ENCODE measurements at places on chromosomes 3 and 15.

GRCh38 chr3:57911593-57911992, 96.6 kb upstream of the FLNB start:
- DNase-seq: no peak
- H3K36me3 ChIP-seq: peaks cover 36% of the 10 kb centered on the region
- H3K4me3 ChIP-seq: no peak overlapping the region
- no peaks in the 10 kb centered on the region for H3K27me3 ChIP-seq

- peak; percentile 92 for DNase-seq
- H3K27ac ChIP-seq: peak overlapping the region; percentile 99
- H3K27me3 ChIP-seq: no peaks in the 10 kb centered on the region
- H3K4me3 ChIP-seq: peak overlapping the region; percentile 49
- H3K4me1 ChIP-seq: peaks cover 53% of the 10 kb centered on the region
These were observed 4.5 kb upstream of the SEMA3B start for GRCh38 chr3:50264383-50264963.

DNA sequence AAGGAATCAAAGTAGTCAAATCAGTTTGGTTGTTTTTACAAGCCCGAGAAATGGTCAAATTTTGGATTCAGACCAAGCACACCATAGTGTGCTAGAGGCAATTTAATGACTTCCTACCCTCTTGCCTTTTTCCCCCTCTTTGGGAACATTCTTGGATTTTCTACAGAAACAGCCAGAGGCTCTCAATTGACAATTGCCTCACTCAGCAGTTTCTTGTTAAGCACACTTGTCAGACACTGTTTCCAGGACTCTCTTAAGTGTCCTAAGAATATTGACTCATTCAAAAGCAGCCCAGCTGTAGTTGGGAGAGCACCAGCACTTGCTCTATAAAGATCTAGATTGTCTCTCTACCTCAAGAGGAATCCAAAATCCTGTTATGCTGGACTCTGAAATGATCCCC, 1.5 kb upstream of the SLC35G2 start:
- peak overlapping the region; percentile 87 for H3K4me3 ChIP-seq
- H3K36me3 ChIP-seq: peaks cover under 1% of the 10 kb centered on the region
- H3K27ac ChIP-seq: no peak overlapping the region
- peaks cover 31% of the 10 kb centered on the region for H3K27me3 ChIP-seq
- no peak for DNase-seq
- peaks cover 24% of the 10 kb centered on the region for H3K4me1 ChIP-seq

GRCh38 chr15:90221246-90221900, 12.4 kb downstream of the CIB1 start:
- H3K27ac ChIP-seq: no peak overlapping the region
- peaks cover 5% of the 10 kb centered on the region for H3K4me1 ChIP-seq
- H3K27me3 ChIP-seq: no peaks in the 10 kb centered on the region
- peak; percentile 81 for DNase-seq
- no peak overlapping the region for H3K4me3 ChIP-seq

- peak; percentile 31 for DNase-seq
- H3K36me3 ChIP-seq: peaks cover 12% of the 10 kb centered on the region
- H3K4me1 ChIP-seq: peaks cover 45% of the 10 kb centered on the region
- peak overlapping the region; percentile 94 for H3K27ac ChIP-seq
- peaks cover 23% of the 10 kb centered on the region for H3K27me3 ChIP-seq
These were observed 1.3 kb downstream of the TLE3 start for GRCh38 chr15:70096215-70097062.

- no peaks in the 10 kb centered on the region for H3K27me3 ChIP-seq
- H3K4me3 ChIP-seq: no peak overlapping the region
- no peak for DNase-seq
- H3K27ac ChIP-seq: no peak overlapping the region
- H3K36me3 ChIP-seq: no peaks in the 10 kb centered on the region
These were observed 6.9 kb downstream of the NEK11 start for GRCh38 chr3:131033480-131034080.

DNA sequence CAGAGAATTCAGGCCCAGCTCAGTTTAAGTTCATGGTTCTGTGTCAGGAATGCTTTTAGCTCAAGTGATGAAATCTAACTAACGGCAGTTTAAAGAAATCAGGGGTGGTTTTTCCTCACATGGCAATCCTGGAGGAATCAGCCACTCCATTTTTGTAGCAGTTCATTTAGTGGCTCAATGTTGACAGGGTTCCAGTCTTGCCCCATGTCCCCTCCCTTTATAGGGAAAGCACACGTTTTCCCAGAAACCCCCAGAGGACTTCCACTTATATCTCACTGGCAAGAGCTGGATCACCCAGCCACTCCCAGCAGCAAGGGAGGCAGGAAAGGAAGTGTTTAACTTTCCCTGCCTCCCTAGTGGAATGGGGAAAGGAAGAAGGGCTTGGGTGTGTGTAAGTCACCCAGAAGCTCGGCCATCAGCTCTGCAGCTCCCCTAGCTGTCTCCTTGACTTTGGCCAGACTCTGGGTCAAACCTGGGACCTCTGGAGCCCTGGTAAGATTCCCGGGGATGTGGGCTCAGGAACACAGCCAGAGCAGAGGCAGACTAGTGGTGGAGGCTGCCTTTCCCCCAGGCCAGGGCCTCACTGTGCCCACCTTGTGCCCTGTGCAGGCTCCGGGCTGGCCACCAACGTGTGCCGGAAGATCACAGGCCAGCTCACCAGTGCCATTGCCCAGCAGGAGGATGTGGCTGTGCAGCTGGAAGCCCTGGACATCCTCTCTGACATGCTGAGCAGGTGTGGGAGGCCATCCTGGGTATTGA, 11.3 kb downstream of the CAND2 start:
- no peak overlapping the region for H3K4me3 ChIP-seq
- H3K4me1 ChIP-seq: peaks cover 13% of the 10 kb centered on the region
- H3K27me3 ChIP-seq: no peaks in the 10 kb centered on the region
- H3K27ac ChIP-seq: no peak overlapping the region
- H3K36me3 ChIP-seq: peaks cover 15% of the 10 kb centered on the region
- no peak for DNase-seq

- H3K4me1 ChIP-seq: no peaks in the 10 kb centered on the region
- no peak overlapping the region for H3K4me3 ChIP-seq
- H3K36me3 ChIP-seq: no peaks in the 10 kb centered on the region
- no peaks in the 10 kb centered on the region for H3K27me3 ChIP-seq
- H3K27ac ChIP-seq: no peak overlapping the region
- DNase-seq: no peak
These were observed 149.5 kb downstream of the DNAJB8 start for GRCh38 chr3:128317101-128317697.

- peaks cover 48% of the 10 kb centered on the region for H3K27me3 ChIP-seq
- H3K27ac ChIP-seq: no peak overlapping the region
- DNase-seq: no peak
- peaks cover 32% of the 10 kb centered on the region for H3K4me1 ChIP-seq
- peak overlapping the region; percentile 99 for H3K4me3 ChIP-seq
These were observed 620 bp upstream of the ANP32A start for GRCh38 chr15:68821190-68821840.

DNA sequence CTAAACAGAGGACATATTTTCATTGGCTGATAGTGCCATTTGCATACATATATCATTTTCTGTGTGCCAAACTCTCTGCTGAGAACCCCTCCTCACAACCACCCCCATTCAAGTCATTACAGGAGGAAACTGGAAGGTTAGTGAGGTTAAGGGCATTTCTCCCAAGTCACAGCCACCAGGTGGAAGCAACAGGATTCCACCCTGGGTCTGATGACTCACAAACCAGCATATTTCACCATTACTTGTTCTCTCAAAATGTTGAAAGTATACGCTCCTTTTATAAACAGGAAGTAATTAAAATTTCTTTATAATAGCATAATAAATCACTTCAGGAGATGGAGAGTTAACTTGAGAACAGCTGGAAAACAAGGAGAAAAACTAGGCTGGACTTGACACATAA, 398.6 kb upstream of the WNT5A start:
- H3K36me3 ChIP-seq: no peaks in the 10 kb centered on the region
- no peaks in the 10 kb centered on the region for H3K27me3 ChIP-seq

DNA sequence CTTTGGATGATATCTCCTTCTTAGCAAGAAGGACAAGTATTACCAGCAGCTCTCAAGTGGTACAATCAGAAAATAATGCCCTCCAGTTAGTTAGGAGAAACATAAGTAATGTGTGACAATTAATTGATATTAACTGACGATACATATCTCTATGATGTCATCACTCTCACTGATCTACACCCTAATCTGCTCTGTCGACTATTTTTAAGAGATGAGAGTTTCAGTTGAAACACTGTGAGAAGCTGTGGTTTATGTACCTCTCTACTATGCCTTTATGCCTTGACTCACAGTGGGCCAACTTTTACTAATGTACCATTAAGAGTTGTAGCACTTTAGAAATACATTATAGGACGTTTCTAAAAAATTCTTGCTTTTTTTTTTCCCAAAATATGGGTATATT, 8.6 kb downstream of the CEP152 start:
- DNase-seq: no peak
- no peaks in the 10 kb centered on the region for H3K27me3 ChIP-seq
- peaks cover 45% of the 10 kb centered on the region for H3K4me1 ChIP-seq
- no peak overlapping the region for H3K27ac ChIP-seq
- H3K4me3 ChIP-seq: no peak overlapping the region
- peaks cover 8% of the 10 kb centered on the region for H3K36me3 ChIP-seq

- no peak overlapping the region for H3K27ac ChIP-seq
- H3K27me3 ChIP-seq: no peaks in the 10 kb centered on the region
- no peak for DNase-seq
- no peaks in the 10 kb centered on the region for H3K36me3 ChIP-seq
- no peaks in the 10 kb centered on the region for H3K4me1 ChIP-seq
These were observed 2.3 kb upstream of the MYL3 start for GRCh38 chr3:46865546-46865945.

DNA sequence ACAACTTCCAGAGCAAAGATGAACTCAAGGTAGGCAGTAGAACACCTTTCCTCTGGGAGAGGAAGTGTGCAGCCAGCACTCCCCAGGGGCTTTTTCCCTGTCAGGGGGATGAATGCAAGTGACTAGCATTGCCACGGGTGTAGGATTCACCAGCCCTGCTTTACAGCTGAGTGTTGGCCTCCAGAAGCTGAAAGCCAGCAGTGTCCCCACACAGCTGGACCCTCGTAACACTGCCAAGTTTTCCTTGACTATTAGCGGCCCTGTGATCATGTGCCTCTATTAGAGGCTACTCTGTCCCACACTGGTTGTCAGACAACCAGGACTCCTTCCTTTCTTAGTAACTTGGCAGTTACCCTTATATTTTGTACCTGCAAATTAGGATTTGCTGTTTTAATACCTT, 104.9 kb upstream of the MANF start:
- H3K4me1 ChIP-seq: no peaks in the 10 kb centered on the region
- H3K27me3 ChIP-seq: no peaks in the 10 kb centered on the region
- H3K36me3 ChIP-seq: peaks cover 19% of the 10 kb centered on the region
- no peak for DNase-seq
- no peak overlapping the region for H3K27ac ChIP-seq

- H3K27ac ChIP-seq: peak overlapping the region; percentile 64
- no peaks in the 10 kb centered on the region for H3K4me1 ChIP-seq
- no peak for DNase-seq
- H3K27me3 ChIP-seq: no peaks in the 10 kb centered on the region
These were observed 192.9 kb downstream of the PLCL2 start for GRCh38 chr3:17077606-17078005.

- DNase-seq: peak; percentile 17
- H3K27me3 ChIP-seq: peaks cover 47% of the 10 kb centered on the region
- H3K4me1 ChIP-seq: 0 out of 2 replicates have a peak, but pooled peaks cover 5% of the 10 kb centered on the region
- H3K4me3 ChIP-seq: peak overlapping the region; percentile 70
These were observed 632 bp downstream of the CTSH start for GRCh38 chr15:78944202-78944625.

- no peak overlapping the region for H3K27ac ChIP-seq
- no peaks in the 10 kb centered on the region for H3K4me1 ChIP-seq
- H3K36me3 ChIP-seq: peaks cover 14% of the 10 kb centered on the region
- H3K27me3 ChIP-seq: no peaks in the 10 kb centered on the region
- H3K4me3 ChIP-seq: no peak overlapping the region
These were observed 182.3 kb upstream of the FAM3D start for GRCh38 chr3:58848826-58849225.

- no peaks in the 10 kb centered on the region for H3K4me1 ChIP-seq
- no peaks in the 10 kb centered on the region for H3K27me3 ChIP-seq
- no peak overlapping the region for H3K27ac ChIP-seq
- H3K4me3 ChIP-seq: no peak overlapping the region
These were observed 455.7 kb downstream of the ZIC1 start for GRCh38 chr3:147864754-147865354.

GRCh38 chr3:123655400-123655799, 70.5 kb upstream of the HACD2 start:
- H3K4me3 ChIP-seq: no peak overlapping the region
- peaks cover 14% of the 10 kb centered on the region for H3K36me3 ChIP-seq
- DNase-seq: no peak
- H3K27ac ChIP-seq: no peak overlapping the region
- H3K4me1 ChIP-seq: peaks cover 19% of the 10 kb centered on the region

DNA sequence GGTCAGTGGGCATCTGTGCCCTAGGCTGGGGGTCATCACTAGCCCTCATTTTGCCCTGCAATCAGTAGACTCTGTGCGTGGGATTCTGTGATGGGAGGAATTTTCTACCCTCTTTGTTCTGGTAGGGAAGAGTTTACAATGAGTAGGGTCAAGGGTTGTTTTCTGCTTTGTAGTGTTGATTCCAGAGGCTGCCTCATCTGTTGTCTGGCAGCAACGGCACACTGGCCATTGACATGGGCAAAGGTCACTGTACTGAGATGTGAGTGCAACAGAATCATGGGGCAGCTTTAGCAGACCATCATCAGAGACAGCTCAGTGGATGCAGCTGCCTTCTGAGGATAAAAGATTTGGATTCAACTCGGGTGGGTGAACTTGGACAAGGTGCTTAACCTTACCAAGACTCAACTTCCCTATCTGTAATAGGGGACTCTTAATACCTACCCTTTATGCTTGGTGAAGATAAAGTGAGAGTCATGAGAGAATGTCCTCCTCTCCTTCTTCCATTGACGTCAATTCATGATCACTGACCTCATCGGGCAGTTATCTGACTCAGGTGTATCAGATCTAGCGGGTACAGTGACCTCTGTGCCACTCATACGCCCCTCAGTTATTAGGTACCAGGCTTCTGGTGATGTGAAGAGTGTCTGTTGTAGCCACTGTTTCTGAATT, 127.5 kb downstream of the RPLP1 start:
- no peak for DNase-seq
- no peaks in the 10 kb centered on the region for H3K27me3 ChIP-seq
- H3K36me3 ChIP-seq: peaks cover 2% of the 10 kb centered on the region
- peaks cover 8% of the 10 kb centered on the region for H3K4me1 ChIP-seq
- no peak overlapping the region for H3K27ac ChIP-seq

GRCh38 chr3:133540896-133541674, 32.4 kb upstream of the CDV3 start:
- no peak overlapping the region for H3K4me3 ChIP-seq
- H3K4me1 ChIP-seq: no peaks in the 10 kb centered on the region
- no peak for DNase-seq

DNA sequence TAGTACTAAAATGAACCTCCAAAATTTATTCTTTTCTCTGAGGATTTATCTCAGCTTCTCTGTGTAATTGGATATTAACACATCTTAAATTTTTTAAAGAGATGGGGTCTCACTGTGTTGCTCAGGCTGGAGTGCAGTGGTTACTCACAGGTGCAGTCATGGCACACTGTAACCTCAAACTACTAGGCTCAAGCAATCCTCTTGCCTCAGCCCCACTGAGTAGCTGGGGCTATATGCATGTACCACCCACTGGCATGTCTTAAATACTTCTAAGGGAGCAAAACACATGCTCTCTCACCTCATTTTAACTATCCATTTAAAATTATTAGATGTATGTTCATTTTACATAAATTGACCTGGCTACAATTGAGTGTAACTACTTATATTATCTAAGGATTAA, 11.3 kb upstream of the TMEM87A start:
- H3K36me3 ChIP-seq: no peaks in the 10 kb centered on the region
- no peaks in the 10 kb centered on the region for H3K4me1 ChIP-seq
- no peak overlapping the region for H3K4me3 ChIP-seq
